ENCODE measurements at places on chromosomes 7 and 10. TPM values are rescaled to one million over a fixed set of nuclear protein-coding genes. Genes with fewer than 3 reads are reported as not detected.

The UTF1 gene
- not detected for total RNA-seq

The SH2D4B gene
- total RNA-seq = not detected

The PRPS1L1 gene
- total RNA-seq = not detected

The TMEM26 gene
- 0.35 TPM for total RNA-seq

The STX1A gene
- 2.9 TPM for total RNA-seq

The WDR11 gene
- 21.9 TPM for total RNA-seq

The HYAL4 gene
- not detected for total RNA-seq

The LFNG gene
- 1.2 TPM for total RNA-seq

The GBX1 gene
- not detected for total RNA-seq

The CDK13 gene
- 24.1 TPM for total RNA-seq

The CYP2C19 gene
- total RNA-seq = 13.0 TPM

The SAP25 gene
- 0.86 TPM for total RNA-seq

The C10orf53 gene
- not detected for total RNA-seq

Measured in left lobe of liver (tissue), 2 donors.